T follicular helper cell (primary cell): ENCODE measurements at places on chromosomes 12 and 14.

GRCh38 chr12:2779281-2779680 lies 15.5 kb upstream of the FKBP4 start:
- no peak for DNase-seq

GRCh38 chr14:51518280-51518679 lies 133.4 kb upstream of the FRMD6 start:
- no peak for DNase-seq

DNA sequence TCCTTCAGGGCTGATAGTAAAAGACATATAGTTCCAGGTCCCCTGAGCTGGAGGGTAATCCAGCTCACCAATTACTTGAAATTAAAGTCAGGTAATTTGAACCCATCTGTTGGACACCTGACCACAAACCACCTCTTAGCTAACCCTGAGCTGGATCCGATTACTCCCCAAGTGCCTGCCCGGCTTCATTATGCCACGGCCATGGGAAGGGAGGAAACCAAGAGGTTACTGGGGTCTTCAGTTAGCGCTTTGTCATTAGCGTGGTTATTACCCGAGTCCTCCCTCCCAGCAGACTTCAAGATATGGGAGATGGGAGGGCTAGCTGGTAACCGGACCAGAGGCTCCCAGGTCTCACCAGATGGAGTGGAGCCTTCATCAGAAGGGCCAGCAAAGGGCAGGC lies 1071.4 kb downstream of the BCL11B start:
- DNase-seq: no peak

DNA sequence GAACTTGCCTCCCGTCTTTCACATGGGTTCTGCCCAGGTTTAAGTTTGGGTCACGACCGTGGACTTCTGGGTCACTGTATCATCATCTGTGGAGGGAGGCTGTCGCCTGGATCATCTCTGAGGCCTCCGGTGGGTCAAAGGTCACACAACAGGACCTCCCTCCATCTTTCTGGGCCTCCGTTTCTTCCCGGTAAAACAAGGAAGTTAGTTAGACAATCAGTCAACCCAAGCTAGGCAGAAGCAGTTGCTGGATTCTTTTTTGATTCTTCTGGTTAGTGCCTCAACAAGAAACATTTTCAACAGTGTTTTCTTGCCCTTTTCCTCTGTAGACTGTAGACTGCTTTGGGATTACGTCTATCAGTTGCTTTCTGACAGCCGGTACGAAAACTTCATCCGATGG lies 186.6 kb upstream of the BCL2L14 start:
- DNase-seq: no peak

DNA sequence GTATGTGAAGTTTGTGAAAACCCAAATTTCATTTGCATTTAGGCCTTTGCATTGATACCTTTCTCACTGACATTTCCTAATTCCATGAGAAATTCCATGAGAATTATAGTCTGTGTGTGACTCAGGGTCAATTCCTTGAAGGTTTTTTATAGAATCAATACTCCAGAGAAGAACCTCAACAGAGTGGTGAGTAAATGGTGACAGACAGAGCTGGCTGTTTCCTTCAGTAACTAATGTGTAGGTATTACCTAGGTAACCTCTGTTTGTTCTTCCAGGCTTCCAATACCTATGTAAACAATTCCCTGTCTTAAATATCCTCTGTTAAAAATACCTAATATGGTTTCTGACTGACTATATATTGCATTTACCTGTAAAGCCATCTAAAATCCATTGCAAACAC lies 117.0 kb downstream of the TTC8 start:
- no peak for DNase-seq

GRCh38 chr12:9331218-9331626 lies 123.0 kb upstream of the PZP start:
- DNase-seq: peak; percentile 51

DNA sequence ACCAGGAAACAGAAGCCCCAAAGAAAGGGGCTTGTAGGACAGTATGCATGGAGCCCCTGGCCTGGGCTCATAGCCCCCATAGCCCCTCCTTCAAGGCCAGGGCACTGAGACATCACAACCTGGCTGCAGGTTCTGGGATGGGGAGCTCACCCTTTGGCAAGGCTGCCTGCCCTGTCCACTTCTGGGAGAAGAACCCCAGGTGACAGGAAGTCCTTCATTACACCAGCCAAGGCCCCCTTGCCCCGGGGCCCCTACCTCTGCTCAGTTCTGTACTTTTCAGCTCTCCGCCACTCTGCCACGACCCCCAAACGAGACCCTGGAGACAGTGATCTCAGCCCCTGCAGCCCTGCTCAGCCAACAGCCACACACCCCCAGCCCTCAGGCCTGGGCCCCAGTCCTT lies 223.2 kb upstream of the RTL1 start:
- no peak for DNase-seq

- no peak for DNase-seq
These were observed 447.1 kb downstream of the ZFP36L1 start for GRCh38 chr14:68345738-68346137.

DNA sequence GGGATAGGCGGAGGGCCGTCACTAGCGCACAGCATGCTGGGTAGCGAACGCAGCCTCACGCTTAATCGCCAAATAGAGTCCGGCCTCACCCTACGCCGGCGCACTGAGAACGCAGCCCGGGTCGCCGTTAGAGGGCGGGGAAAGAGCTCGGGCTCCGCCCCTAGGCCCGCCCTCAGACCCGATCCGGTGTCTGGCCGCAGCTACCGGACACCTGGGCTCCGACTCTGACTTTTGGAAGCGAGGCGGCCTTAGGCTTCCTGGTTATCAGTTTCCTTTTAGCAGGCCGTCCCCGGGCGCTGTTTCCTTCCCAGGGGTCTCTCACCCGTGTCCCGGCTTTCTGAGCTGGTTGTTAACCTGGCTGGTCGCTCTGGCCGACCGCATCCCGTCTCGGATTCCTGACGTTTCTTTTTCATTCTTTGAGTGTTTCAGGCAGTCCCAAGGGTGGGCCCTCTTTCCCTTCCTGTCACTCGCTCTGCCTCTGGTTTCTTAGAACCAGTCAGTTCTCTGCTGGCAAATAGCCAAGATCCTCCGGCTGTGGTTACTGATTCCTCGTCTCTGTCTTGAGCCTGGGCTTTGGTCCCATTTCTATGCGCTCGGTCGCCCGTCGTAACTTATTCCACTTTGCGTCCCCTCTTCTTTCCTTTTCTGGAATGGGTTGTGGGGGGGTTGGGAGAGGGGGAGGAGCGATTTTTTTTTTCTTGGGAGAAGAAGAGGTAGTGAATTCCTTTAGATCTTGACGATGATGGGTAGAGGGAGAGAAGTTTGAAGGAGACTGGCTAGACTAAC lies 464 bp upstream of the STRN3 start:
- DNase-seq: peak; percentile 81

- DNase-seq: no peak
These were observed 12.6 kb upstream of the LGALS3 start for GRCh38 chr14:55116246-55117030.
